LoVo (cell line): ENCODE measurements at places on chromosomes 7 and 10.

GRCh38 chr7:149199234-149199995, 4.1 kb downstream of the ZNF282 start:
- no peak for DNase-seq

GRCh38 chr10:121648059-121648458, 49.8 kb upstream of the FGFR2 start:
- DNase-seq: no peak

- DNase-seq: no peak
Measured at GRCh38 chr10:114057855-114058254, 14.2 kb downstream of the ADRB1 start.

DNA sequence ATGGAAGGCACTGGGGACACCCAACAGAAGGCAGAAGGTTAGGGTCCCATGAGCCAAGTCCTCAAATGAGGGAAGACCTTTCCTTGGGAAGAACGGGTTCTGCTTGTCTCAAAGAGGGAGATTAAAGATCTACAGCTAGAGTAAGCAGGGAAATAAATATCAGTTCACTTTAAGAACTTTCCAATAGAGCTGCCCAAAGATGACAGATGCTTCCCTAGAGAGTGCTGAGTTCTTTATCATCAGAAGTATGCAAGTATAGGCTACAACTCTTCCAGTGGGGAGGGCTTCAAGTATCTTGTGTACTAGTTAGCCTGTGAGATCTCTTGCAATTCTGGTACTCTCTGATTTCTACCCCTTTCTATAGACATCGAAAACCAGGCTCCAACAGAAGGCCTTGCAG, 39.4 kb downstream of the EMX2 start:
- DNase-seq: no peak

- DNase-seq: no peak
Measured at GRCh38 chr10:113118882-113119281, 168.8 kb downstream of the TCF7L2 start.

DNA sequence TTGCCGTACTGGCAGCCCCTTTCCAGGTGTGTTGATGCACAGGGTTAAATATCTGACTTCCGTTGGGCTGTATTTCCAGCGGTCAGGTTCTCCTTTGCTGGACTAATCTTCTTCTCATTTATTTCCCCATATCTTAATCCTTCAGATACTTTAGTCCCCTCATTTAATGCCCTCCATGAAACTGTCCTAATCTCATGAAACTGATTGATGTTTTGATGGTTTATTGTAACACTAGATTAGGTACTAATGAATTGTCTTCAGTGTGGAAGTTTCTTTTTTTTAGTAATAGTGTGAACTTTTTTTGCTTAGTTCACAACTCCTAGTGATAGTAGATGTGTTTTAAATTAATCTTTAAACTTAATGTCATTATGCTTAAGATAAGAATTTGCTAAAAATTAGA, 6.3 kb downstream of the CUL1 start:
- DNase-seq: no peak

- DNase-seq: no peak
Measured at GRCh38 chr7:25388681-25389080, 160.4 kb upstream of the NPVF start.

DNA sequence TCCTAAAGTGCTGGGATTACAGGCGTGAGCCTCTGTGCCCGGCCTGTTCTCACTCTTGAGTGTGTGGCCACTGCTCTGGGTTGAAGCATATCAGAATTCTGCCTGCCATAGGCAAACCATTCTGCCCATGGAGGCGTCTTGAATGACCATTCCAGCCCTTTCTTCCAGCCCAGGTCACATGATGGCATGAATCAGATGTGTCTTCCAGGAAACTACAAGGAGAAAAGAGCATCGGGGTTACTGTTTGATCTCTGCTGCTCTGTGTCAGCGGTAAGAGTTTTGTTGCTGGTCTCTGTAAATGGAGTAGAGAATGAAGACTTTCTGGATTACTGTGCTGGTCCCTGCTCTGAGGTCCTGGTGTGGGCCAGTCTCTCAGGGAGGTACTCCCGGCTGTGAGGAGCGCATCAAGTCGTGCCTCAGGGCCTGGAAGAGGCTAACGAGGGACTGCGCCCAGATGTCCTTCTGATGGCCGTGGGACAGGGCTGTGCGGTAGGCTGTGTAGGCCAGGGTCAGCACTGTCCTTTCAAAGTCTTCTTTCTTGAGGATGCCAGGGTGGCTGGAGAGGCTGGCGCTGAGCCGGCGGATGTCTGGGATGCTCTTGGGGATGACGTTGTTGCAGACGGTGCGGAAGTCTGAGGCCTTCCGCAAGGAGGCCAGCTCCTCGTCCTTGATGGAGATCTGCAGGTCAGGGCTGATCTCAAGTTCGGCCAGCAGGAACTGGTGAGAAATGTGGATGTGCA, 5.8 kb upstream of the SLC13A4 start:
- DNase-seq: no peak

GRCh38 chr10:90319188-90319914, 538.5 kb downstream of the HTR7 start:
- DNase-seq: peak; percentile 76

- peak; percentile 28 for DNase-seq
Measured at GRCh38 chr7:93910076-93910994, 4.0 kb downstream of the GNGT1 start.

DNA sequence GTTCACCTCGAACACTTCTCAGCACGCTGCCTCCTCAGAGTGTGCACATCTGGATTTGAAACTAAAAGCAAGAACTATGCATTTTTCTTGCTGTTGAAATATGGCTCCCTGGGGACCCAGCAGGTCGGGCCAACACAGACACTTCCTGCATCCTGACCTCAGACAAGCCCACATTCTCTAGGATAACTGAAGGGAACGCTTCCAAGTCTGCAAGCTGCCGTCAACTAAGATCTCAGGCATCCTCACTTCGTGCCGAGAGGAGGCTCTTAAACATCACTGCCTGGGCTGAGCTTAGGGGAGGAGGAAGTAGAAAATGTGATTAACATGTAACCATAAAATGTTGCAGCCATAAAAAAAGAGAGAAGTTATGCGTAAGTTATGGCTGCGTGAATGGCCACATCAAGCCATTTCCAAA, 65.5 kb downstream of the PYROXD2 start:
- peak; percentile 39 for DNase-seq

GRCh38 chr7:2519119-2519930, at the start of gene LFNG:
TSS of gene LFNG (plus strand) at chr7:2519774. CDS start at chr7:2519862, 88 bp downstream.
- peak; percentile 93 for DNase-seq

DNA sequence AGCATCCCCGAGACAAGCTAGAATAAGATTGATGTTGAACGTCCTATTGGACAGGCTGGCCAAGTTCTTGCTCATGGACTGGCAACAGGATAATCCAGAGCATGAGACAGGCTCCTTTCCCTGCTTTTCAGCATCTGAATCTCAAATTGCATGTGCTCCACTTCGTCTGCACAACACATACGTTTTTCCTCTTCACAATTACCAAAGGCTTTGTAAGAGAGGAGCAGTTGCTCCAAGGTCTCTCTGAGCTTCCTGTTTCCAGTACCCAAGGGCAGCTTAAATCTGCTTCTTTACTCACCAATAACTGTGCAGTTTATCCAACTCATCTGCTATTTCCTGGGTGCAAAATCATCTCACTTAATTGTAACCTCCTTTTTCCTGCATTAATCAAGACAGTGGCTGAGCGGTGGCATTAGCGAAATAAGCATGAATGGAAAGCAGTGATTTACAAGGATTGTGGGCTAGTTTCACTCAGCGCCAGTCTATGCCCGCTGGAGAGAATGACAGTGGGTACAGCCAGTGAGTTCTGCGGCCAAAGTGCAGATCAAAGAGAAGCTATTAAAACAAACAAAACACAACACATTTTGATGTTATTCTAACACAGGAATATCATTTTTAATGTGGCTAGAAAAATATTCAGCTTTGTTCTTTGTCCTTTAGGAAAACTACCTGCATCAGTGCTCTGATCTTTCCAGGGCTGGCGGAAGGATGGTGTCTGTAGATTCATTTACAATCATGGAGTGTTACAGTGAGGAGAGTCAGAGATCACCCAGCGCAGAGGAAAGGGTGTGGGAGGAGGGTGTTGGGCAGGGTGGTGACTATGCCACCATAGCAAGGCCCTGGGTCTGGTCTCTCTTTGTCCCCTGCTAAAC, 79.8 kb downstream of the CHN2 start:
- DNase-seq: no peak

DNA sequence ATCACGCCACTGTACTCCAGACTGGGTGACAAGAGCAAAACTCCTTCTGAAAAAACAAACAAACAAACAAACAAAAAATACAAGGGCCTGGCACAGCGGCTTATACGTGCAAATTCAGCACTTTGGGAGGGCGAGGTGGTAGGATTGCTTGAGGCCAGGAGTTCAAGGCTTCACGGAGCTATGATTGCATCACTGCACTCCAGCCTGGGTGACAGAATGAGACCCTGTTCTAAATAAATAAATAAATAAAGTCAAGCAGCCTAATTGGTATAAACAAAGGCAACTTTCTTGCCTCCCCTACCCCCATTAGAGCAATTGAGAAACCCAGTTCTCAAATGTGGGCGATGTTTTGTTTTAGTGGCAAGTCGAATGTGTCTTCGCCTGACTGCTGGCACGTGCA, 26.3 kb upstream of the KPNA7 start:
- no peak for DNase-seq

DNA sequence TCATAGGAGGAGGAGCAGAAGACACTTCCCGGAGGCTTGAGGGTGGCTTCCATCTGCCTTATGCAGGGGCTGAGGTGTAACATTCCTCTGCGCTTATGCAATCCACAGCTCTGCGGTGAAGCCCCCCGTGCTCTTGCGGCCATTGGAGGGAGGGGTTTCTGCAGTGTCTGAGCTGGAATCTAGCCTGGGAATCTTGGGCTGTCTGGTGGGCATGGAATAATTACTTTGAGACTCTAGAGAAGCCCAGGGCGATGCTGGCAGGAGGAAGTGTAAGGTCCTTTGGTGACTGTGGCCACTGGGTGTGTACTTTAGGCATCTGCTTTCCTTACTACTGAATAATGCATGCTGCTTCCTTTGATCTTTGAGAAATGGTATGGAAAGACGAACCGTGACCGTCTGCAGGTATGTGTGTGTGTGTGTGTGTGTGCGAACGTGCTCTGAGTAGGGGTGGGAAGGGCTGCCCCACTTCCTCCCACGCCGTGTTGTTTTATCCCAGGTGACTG, 181.0 kb downstream of the PRPF18 start:
- no peak for DNase-seq

- DNase-seq: no peak
Measured at GRCh38 chr7:24740871-24741270, 16.4 kb downstream of the GSDME start.

- DNase-seq: no peak
Measured at GRCh38 chr10:25441270-25441669, 266.5 kb downstream of the GPR158 start.

DNA sequence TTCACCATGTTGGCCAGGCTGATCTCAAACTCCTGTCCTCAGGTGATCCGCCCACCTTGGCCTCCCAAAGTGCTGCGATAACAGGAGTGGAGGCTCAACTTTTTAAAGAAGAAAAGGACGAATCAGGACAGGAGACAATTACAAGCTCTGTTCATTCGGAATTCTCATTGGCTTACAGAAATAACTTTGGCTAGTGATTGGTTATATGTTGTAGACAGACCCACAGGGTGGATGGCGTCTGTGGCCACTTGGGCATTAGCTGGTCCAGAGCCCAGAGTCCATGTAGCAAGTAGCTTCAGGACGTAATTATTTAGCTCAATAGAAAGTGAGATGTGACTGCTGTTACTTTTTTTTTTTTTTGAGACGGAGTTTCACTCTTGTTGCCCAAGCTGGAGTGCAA, 160.5 kb upstream of the TNRC18 start:
- DNase-seq: no peak

DNA sequence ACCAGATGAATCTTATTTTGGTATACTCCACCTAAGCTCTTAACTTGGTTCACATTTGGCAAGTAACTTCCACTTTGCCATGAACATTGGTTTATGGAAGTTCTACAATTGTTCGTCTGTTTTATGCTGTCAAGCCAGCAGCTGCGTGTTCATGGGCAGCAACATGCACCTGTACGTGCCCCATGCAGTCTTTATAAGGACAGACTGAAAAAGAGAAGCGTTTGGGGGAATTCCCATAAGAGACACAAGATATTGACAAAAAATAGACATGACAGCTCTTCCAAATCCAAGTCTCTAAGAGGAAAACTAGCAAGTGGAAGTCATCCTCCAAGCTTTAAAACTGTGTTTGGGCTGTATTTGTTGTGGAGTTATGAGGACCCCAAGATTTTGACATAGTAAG, 151.6 kb downstream of the SLC16A9 start:
- DNase-seq: no peak

- DNase-seq: no peak
Measured at GRCh38 chr10:127815147-127815546, 77.6 kb downstream of the CLRN3 start.

GRCh38 chr7:92834507-92835260, 1.7 kb downstream of the CDK6 start:
- peak; percentile 31 for DNase-seq

DNA sequence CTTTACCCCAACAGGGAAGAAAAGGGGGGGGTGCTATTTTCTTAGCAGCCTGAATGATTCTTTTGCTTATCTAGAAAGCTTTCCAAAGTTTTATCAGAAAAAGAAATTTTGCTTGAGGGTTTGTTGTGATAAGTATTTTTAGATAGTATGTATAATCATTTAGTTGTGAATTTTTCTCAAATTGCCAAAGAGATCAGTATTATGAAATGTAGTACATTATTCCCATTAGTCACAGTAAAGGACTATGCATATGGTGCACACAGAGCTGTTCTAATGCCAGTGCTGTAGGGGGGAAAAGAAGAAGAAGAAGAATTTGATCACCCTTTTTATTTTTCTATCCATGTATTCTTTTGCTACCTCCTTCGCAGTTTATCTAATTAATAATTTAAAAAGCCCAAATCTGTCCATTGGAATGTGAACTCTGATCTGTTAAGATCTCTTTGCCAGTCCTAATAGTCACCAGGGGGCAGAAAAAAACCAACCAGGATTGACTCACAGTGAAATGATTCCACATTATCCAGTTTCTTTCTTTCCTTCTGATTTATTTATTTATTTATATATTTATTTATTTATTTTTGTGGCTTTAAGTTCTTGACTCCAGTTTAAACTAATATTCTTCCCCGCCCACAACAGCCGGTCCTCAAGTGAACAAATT, 4.7 kb downstream of the RBM20 start:
- no peak for DNase-seq

DNA sequence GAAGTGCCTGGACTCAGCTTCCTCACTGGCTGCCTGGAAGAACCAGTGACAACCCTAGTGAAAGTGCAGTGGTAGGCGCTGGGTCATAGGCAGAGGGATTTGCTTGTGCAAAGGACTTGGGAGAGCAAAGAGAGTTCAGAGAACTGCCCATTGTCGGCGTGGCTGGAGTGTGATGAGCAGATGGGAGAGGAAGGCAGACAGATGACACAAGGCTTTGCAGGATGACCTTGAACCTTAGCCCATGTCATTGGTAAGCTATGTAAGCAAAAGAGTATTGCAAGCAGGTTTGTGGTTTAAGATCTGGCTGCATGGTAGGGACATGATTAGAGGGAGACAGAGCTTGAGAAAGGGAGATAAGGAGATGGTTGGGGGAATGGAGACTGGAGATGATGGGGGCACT, 35.3 kb upstream of the NOBOX start:
- DNase-seq: no peak

GRCh38 chr10:62861507-62861906, 45.3 kb upstream of the EGR2 start:
- DNase-seq: no peak
